ENCODE measurements at places on chromosomes 5 and 9.

- DNase-seq = no peak
Observed at GRCh38 chr9:32348106-32348695, 36.2 kb upstream of the ACO1 start.

- no peak for DNase-seq
Observed at GRCh38 chr5:93909356-93909755, 168.0 kb upstream of the POU5F2 start.

DNA sequence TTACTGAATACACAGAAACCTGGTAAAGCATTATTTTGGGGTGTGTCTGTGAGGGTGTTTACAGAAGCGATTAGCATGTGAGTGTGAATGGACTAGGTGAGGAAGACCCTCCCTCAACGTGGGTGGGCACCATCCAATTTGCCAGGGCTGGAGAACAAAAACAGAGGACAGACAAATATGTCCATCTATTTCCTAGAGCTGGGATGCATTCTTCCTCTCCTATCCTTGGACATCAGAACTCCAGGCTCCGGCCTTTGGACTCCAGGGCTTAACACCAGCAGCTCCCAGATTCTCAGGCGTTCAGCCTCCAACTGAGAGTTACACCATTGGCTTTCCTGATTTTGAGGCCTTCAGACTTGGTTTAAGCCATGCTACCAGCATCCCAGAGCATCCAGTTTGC, 65.8 kb upstream of the CHD1 start:
- DNase-seq = no peak

GRCh38 chr5:6338135-6338534, 40.2 kb downstream of the MED10 start:
- no peak for DNase-seq

DNA sequence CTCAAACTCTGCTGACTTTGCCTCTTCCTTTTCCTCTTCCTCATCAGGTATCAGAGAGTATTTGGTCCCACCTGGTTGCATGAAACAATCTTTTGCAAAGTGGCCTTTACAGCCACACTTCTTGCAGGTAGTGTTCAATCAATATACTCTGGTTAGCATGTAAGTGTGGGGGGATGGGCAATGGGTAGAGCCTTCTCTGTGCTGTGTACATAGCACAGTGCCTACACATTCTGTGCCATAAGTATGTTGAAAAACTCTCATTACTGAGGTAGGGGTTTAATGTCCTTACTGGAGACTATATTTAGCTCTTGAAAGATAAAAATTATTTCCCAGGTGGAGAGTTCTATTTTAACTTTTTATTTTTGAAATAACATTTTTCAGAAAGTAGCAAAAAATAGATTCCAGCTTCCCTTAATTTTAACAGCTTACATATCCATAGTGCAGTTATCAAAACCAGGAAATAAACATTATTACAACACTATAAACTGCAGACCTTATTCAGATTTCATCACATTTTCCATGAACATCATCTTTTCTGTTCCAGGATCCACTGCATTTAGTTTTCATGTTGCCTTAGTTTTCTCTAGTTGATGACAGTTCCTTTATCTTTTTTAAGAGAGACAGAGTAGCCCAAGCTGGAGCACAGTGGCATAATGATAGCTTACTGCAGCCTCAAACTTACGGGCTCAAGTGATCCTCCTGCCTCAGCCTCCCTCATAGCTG, 15.1 kb downstream of the TTC1 start:
- DNase-seq = no peak

- DNase-seq = no peak
Observed at GRCh38 chr9:69500896-69501295, 171.3 kb downstream of the APBA1 start.

- DNase-seq = no peak
Observed at GRCh38 chr5:140672455-140673186, 755 bp downstream of the DND1 start.
